ENCODE measurements at places on chromosomes 1 and 21. TPM values are rescaled to one million over a fixed set of nuclear protein-coding genes. Genes with fewer than 3 reads are reported as not detected.

Gene PTPN7
- 196 TPM for total RNA-seq

GRCh38 chr1:210655511-210655910 is 326.8 kb downstream of the HHAT start:
- no peak for DNase-seq

Gene DRAM2
- total RNA-seq = 36.4 TPM

DNA sequence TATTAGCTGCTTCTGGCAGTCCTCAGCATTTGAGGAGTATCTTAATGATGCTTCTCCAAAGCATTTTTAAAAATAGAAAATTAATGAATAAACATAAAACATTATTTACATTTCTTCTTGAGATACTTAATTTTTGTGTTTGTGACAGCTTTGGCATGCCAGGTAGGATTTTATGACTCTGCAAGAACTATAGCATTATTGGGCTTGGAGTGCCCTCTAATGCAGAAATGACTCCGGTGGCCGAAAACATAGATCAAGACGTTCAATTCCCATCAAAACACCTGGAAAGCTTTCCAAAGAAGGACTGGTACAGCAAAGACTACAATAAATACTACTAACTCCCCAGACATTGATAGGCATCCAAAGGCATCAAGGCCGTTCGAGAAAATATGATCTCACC is 366.4 kb upstream of the CXADR start:
- DNase-seq = no peak

Gene NGF
- not detected for total RNA-seq

DNA sequence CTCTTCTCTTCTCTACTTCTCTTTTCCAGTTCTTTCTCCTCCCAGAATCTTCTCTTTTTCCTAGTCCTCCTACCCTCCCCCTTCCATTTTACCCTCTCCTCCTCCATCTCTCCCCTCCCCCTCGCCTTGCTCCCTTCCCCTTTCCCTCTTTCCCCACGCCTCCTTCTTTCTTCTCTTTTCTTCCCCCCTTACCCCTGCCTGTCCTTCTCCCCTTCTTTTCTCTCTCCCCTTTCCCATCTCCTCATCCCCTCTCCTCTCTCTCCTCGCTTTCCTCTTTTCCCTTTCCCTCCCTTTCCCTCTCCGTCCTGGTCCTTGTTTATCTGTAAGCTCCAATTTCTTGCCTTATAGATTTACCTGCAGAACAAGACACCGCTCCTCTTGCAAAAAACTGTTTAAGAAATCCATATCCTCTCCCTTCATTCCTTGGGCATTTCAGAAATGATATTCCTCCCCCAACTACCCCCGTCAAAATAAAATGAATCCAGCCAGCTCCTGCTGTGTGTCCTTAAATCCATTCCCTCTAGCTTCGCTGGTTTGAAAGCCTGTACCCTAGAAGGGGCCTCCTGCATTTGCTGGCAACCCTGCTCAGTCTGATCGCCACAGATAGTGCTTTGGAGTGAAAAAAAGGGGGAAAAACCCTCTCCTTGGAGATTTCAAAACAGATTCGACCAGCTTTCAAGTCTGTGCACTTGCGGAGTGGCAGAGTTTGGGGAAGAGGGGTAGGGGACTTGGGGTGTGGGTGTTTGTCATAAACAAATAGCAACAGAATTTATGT is 89.4 kb downstream of the PAPPA2 start:
- no peak for DNase-seq

GRCh38 chr1:64965366-64966157 is 787 bp downstream of the JAK1 start:
- peak; percentile 82 for DNase-seq

- no peak for DNase-seq
These were observed 140.4 kb downstream of the COL24A1 start for GRCh38 chr1:86016076-86016759.

DNA sequence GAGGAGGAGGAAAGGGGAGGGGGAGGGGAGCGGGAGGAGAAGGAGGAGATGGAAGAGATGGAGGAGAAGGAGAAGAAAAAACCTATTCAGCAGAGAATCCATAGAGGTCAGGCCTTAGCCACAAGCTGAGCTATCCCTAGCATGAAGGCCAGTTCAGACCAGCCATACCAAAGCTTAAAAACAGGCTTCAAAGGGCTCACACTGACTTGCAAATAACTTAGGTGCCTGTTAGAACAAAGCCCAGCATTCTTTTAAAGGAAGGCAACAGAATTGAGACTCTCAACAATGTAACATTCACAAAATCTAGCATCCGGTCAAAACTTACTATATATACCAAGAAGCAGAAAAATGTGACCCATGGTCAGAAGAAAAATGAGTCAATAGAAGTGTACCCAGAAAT is 43.6 kb upstream of the IFFO2 start:
- DNase-seq = no peak

Gene S100A7A
- total RNA-seq = not detected

Gene FMO3
- not detected for total RNA-seq

GRCh38 chr1:112169517-112169916 is 180.0 kb upstream of the KCND3 start:
- DNase-seq = no peak

Gene ETV3L
- total RNA-seq = not detected

DNA sequence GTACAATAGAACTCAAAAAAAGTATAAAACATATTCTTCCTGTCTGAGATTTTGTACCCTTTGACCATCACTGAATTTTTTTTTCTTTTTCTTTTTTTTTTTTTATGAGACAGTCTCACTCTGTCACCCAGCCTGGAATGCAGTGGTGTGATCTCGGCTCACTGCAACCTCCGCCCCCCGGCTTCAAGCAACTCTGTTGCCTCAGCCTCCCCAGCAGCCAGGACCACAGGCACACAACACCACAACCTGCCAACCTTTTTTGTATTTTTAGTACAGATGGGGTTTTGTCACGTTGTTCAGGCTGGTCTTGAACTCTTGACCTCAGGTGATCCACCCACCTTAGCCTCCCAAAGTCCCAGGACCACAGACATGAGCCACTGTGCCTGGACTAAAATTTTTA is 10.4 kb downstream of the SDCCAG8 start:
- no peak for DNase-seq

- DNase-seq = no peak
These were observed 281.2 kb downstream of the AKT3 start for GRCh38 chr1:243568793-243569192.

Gene LIPI
- not detected for total RNA-seq

- DNase-seq = peak; percentile 9
These were observed 304.9 kb upstream of the DUSP10 start for GRCh38 chr1:222046684-222047263.

Gene BEST4
- total RNA-seq = 0.33 TPM

GRCh38 chr1:87754139-87754538 is 425.5 kb downstream of the LMO4 start:
- no peak for DNase-seq

GRCh38 chr1:99680270-99680669 is 34.4 kb downstream of the PALMD start:
- DNase-seq = no peak

- peak; percentile 64 for DNase-seq
These were observed 56.1 kb downstream of the MEF2D start for GRCh38 chr1:156444407-156445001.

DNA sequence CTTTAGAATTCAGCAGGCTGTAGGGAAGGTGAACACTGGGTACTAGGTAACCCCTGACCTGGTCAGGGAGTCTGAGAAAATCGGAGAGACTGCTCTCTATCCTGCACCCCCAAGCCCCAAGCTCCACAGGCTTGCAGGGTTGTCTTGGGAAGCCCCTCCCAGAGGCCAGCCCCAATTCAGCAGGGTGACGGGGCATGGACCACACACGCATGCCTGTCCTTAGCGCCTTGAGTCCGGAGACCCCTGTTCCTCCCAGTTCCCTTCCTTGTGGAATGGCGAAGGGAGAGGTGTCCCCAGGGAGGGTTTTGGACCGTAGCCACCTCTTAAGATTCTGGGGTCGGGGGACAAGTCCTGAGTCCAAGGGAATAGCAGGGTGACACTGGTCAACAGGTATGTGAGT is 116.1 kb downstream of the HLCS start:
- DNase-seq = no peak

GRCh38 chr1:224266915-224267856 is 62.8 kb downstream of the NVL start:
- DNase-seq = no peak

DNA sequence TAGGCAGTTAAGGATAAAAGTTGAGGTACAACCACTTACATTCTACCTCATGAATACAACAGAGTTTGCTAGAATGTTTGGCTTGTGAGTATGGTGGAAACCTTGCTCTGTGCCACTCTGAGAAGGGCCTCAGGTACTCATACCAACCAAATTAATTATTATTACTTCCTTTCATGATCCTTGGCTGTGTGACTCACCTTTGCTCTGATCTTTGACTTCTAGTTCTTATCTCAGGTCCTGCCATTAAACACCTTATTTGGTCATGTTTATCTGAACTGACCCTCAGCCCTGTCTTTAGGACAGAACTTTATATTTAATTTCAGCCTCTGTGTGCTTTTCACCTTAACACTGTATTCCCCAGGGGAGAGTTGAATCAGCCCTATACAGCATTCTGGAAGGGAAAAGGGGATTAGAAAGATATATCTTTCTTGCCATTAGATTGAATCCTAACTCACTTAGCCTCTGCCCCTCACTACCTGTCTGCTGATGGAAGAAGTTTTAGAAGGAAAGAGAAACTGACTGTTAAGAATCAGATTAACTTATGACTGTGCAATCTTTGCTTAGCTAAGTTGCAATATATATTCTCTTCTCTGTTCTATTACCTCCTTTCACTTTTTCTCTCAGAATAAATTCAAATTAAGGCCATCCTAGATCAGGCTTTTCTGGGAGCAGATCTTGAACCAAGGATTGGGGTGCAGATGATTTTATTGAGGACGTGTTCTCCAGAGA is 260.4 kb upstream of the DPYD start:
- DNase-seq = no peak

DNA sequence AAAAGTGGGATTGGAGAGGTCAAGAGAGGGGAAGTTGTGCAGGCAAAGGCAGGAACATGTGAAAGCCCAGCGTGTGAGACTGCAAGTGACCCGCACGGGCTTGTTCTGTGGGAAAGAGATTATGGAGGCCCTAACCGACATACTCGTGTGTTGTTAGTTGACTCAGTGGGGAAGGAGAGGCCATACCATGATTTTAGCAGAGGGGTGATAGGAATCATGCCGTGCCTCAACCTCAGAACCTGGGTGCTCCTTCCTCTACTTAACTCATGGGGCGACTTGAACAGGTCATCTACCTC is 19.3 kb downstream of the PGLYRP3 start:
- no peak for DNase-seq

All from natural killer cell (primary cell).